ENCODE measurements at places on chromosomes 6 and 20. TPM values are rescaled to one million over a fixed set of nuclear protein-coding genes. Genes with fewer than 3 reads are reported as not detected.

RAB23 gene
- total RNA-seq = 1.4 TPM

GHRH gene
- total RNA-seq = not detected

C20orf204 gene
- total RNA-seq = 3.7 TPM

- DNase-seq = no peak
- H3K4me1 ChIP-seq = no peaks in the 10 kb centered on the region
- no peak overlapping the region for H3K4me3 ChIP-seq
- no peaks in the 10 kb centered on the region for H3K27me3 ChIP-seq
- H3K36me3 ChIP-seq = no peaks in the 10 kb centered on the region
Observed at GRCh38 chr6:161407115-161407514, 133.3 kb upstream of the AGPAT4 start.

DNA sequence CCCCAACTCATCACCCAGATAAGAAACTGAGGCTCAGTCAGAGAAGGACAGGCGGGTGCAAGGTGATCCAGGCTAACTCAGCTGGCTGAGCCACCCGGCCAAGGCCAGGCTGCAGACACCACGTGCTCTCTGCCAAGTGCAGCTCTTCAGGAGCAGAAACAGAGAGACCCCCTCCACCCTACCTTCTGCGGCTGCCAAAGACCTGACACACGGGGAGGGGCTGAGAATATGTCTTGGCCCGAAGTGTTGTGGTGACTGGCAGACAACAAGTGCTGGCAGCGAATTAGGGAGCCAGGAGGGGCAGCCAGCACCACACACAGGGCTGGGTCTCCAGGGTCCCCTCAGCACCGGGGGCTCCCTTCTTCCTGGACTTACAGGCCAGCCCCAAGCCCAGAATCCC, 22.5 kb downstream of the PREX1 start:
- peaks cover 96% of the 10 kb centered on the region for H3K4me1 ChIP-seq
- H3K27me3 ChIP-seq = no peaks in the 10 kb centered on the region
- H3K4me3 ChIP-seq = no peak overlapping the region

GRCh38 chr6:121067381-121067780, 266.9 kb downstream of the TBC1D32 start:
- H3K4me3 ChIP-seq = no peak overlapping the region
- H3K4me1 ChIP-seq = no peaks in the 10 kb centered on the region
- H3K27ac ChIP-seq = no peak overlapping the region

- no peak overlapping the region for H3K4me3 ChIP-seq
- no peak for DNase-seq
- no peaks in the 10 kb centered on the region for H3K27me3 ChIP-seq
- H3K4me1 ChIP-seq = no peaks in the 10 kb centered on the region
- H3K36me3 ChIP-seq = no peaks in the 10 kb centered on the region
Observed at GRCh38 chr6:124090491-124090890, 286.8 kb downstream of the NKAIN2 start.

GRCh38 chr6:1110164-1110563, 201.7 kb upstream of the FOXQ1 start:
- H3K27ac ChIP-seq = no peak overlapping the region
- no peaks in the 10 kb centered on the region for H3K27me3 ChIP-seq
- H3K4me3 ChIP-seq = no peak overlapping the region
- H3K36me3 ChIP-seq = no peaks in the 10 kb centered on the region
- no peaks in the 10 kb centered on the region for H3K4me1 ChIP-seq

DNA sequence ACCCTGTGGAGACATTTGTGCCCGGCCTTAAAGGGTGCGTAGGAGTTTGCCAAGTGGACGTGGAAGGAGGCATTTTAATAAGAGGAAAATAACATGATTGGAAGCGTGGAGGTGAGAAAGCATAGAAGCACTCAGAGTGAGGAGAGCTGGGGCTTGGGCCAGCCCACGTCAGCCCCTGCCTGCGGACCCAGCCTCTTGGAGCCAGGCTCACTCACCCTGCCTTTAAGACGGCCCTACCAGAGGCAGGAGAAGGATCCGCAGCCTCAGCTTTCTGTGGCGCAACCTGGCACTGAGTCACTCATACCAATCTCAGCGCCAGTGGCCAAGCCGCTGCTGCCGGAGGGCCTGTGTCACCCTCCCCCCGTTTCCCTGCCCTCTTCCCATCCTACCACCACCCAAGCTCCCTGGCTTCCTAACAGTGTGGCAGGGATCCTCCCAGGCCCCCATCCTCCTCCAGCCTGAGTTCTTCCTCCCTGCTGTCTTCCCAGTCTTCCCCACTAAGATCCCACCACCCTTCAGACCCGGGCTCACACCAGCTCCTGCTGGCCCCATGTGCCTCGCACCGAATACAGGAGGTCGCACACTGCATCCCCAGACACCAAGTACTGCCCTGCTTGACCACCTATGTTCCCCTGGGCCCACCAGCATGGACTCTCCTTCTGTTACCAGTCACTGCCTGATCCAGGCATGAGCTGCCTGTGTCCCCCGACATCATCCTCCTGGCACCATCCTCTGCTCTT, 285.2 kb downstream of the UST start:
- H3K4me3 ChIP-seq = peak overlapping the region; percentile 21
- H3K27me3 ChIP-seq = no peaks in the 10 kb centered on the region
- H3K27ac ChIP-seq = peak overlapping the region; percentile 36
- DNase-seq = no peak
- no peaks in the 10 kb centered on the region for H3K36me3 ChIP-seq
- H3K4me1 ChIP-seq = peaks cover 51% of the 10 kb centered on the region

DNA sequence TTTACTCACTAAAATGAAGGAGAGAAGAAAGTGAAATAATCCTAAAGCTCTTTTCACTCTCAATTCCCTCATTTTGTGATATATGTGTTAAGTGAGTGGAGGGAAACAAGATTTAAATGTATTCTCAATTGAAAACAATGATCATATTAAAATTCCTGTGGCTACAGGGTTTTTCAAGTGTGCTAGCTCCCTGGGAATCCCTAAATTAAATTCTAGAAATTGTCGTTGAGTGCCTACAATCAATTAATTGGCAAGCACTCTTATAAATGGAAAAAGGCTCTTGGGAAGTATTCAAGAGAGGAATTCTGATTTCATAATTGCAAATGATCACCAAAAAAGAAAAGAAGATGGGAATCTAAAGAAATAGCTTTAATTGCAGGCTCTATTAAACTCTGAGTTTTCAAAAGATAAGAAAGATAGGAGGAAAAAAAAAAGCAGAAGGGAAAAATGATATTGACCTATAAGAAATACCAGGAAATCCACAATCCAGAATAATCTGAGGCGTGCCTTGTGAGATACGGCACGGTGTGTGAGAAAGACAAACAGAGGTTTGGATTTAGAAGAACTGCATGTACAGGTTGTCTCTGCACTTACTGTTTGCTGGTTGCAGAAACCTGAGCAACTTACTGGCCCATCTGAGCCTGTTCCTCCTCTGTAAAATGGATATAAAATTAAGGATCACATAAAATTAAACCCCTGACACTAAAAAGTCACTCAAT, 18.3 kb upstream of the MBOAT1 start:
- DNase-seq = no peak
- no peak overlapping the region for H3K4me3 ChIP-seq
- no peaks in the 10 kb centered on the region for H3K36me3 ChIP-seq
- no peaks in the 10 kb centered on the region for H3K27me3 ChIP-seq
- H3K27ac ChIP-seq = no peak overlapping the region

DNA sequence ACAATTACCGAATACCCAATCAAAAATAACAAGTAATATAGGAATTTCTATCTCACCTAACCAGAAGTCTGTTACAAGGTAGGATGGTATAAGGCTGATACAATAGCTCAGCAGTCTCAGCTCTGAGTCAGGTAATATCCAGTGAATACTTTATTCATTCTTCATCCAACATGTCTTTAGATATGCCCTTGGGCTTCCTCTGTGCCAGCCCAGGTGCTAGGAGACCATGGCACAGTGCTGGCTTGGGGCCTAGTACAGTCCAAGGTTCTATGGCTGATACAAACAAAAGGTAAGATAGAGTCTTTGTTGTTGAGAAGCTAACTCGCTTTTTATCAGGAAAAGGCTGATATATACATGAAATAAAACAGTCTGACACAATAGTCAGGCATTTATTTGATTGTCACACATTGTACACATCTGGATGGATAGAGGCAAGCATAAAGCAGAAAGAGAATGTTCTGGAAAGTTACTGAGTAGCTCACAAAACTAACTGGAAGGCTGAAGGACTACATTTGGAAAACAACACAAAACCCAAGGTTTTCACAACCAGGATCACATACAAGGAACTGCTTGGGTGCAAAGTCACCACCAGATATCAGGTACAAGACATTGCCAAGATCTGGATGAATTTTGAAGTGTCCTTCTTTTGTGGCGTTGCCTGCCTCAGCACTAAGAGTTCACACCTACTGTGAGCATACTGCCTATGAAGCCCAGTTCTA, 110.4 kb upstream of the SCAF8 start:
- H3K4me1 ChIP-seq = no peaks in the 10 kb centered on the region
- H3K4me3 ChIP-seq = no peak overlapping the region
- no peaks in the 10 kb centered on the region for H3K36me3 ChIP-seq
- no peaks in the 10 kb centered on the region for H3K27me3 ChIP-seq
- DNase-seq = no peak

DNA sequence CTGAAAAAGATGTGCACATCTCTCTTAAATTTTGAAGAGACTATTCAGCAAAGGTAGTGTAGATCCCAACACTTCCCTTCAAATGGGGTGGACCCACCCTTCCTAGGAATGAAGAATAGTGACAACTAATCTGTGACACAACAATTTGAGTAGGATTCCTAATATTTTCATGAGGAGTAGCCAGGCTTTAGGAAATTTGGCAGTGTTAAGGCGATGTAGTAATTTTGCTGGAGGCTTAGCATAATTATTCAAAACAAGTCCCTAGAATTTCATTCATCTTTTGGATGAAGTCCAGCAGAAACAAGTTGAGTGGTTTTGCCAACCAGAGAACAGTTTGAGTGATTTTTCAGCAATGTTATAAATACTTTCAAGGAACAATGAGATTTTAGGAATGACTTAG, 52.4 kb downstream of the ELOVL4 start:
- no peak for DNase-seq
- no peaks in the 10 kb centered on the region for H3K36me3 ChIP-seq
- no peak overlapping the region for H3K4me3 ChIP-seq
- H3K27ac ChIP-seq = no peak overlapping the region
- no peaks in the 10 kb centered on the region for H3K4me1 ChIP-seq

DNA sequence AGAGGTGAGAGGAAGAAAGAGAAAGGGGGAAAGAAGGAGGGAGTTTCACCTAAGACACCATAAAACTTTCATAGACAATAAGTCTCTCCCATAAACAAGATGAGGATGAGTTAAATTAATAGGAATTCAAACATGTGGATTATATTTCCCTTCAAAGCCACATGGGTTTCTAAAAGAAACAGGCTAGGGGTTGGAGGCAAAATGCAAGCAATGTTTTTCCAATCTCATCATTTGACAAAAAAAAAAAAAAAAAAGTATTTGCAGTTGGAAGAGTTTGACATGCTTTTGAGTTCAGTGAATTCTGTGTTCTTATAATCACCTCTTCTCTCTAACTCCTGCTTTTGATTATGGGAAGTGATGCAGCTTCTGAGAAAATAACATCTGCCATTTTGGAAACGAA, 286.5 kb upstream of the PRND start:
- no peak overlapping the region for H3K4me3 ChIP-seq
- no peaks in the 10 kb centered on the region for H3K27me3 ChIP-seq
- H3K36me3 ChIP-seq = no peaks in the 10 kb centered on the region
- H3K4me1 ChIP-seq = no peaks in the 10 kb centered on the region
- H3K27ac ChIP-seq = no peak overlapping the region
